ENCODE measurements at places on chromosomes 6 and 20.

- no peak for DNase-seq
These were observed 82.2 kb upstream of the OPRM1 start for GRCh38 chr6:153956808-153957207.

DNA sequence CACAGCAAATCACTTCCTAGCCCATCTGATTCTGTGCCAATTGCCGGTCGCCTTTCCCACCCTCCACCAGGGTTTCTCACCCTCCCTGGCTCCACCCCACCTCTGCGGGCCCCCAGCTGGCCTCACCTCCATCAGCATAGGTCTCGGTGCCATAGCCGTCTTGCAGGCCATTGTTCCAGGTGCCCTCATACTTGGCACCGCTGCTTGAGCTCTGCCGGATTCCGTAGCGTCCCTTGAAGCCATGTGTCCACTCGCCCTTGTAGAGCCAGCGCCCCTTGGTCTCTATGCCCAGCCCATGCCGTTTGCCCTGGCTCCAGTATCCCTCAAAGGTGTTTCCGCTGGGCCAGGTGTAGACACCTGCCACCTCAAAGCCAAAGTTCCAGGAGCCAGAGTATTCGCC is 787 bp downstream of the JPH2 start:
- no peak for DNase-seq

DNA sequence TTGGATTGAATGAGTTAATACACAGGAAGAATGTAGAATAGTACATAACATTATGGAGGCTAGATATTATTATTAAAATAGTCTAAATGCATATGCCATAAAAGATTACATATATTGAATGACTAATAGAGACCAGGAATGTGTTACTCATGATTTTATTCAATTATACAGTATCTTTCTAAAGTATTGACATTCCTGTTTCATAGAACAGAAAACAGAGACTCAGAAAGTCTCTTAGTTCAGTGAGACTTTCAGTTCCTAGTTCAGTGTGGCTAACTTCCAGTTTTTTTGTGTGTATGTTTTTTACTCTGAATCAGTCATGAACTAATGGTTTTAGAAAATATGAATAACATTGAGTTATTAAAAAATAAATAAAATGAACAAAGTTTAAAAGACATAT is 34.6 kb upstream of the TMEM244 start:
- DNase-seq, result no peak

GRCh38 chr20:34915749-34916455 is 39.5 kb downstream of the ACSS2 start:
- no peak for DNase-seq

DNA sequence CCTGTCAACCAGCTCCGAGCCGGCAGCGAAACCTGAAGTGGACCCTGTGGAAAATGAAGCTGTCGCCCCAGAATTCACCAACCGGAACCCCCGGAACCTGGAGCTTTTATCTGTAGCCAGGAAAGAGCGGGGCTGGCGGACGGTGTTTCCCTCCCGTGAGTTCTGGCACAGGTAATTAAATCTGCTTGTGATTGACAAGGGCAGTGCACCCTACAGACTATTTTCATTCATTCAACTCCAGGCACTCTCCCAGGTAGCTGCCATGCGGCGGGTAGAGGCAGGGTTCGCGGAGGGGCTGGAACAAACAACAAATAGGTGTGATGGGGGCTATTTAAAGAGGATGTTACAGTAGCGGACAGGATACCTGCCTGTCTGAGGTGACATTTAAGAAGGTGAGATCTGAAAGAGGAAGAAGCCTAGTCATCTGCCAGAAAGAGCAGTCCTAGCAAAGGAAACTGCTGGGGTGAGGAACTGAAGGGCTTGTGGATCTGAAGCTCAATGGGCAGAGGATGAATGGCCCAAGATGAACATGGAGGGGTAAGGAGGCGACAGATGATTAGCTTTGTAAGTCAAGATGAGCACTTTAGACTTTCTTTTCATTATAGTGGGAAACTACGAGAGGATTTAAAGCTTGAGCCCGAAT is 810 bp downstream of the MRPL18 start:
- DNase-seq, result no peak

DNA sequence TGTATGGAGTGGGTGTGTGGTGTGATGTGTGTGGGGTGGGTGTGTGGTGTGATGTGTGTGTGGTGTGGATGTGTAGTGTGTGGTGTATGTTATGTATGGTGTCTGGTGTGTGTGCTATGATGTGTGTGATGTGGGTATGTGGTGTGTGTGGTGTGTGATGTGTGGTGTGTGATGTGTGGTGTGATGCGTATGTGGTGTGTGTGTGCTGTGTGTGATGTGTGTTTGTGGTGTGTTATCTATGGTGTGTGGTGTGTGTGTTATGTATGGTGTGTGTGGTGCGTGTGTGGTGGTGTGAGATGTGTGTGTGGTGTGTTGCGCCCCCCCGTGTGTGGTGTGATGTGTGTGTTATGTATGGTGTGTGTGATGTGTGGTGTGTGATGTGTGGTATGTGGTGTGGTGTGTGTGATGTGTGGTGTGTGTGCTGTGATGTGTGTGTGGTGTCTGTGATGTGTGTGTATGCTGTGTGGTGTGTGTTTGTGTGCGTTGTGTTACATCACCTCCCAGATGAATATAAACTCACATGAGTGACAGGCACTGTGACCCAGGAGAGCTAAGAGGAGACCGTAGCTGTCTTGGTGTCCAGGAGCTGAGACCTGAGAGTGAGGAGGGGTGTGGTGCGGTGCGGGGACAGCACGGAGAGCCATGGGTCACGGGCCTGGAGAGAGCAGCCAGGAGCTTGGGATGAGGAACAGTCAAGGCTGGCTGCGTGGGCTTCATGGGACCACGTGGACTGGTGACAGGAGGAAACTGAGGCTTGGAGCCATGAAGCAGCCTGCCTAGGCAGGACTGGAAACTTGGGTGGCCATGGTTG is 8.8 kb downstream of the DLGAP4 start:
- DNase-seq, result no peak

Data from neuronal stem cell (in vitro differentiated cells).